ENCODE measurements at places on chromosomes 2 and 18.

- DNase-seq: no peak
Observed at GRCh38 chr2:241833101-241833663, 24.2 kb downstream of the NEU4 start.

- no peak for DNase-seq
Observed at GRCh38 chr18:60838677-60839076, 466.1 kb upstream of the MC4R start.

DNA sequence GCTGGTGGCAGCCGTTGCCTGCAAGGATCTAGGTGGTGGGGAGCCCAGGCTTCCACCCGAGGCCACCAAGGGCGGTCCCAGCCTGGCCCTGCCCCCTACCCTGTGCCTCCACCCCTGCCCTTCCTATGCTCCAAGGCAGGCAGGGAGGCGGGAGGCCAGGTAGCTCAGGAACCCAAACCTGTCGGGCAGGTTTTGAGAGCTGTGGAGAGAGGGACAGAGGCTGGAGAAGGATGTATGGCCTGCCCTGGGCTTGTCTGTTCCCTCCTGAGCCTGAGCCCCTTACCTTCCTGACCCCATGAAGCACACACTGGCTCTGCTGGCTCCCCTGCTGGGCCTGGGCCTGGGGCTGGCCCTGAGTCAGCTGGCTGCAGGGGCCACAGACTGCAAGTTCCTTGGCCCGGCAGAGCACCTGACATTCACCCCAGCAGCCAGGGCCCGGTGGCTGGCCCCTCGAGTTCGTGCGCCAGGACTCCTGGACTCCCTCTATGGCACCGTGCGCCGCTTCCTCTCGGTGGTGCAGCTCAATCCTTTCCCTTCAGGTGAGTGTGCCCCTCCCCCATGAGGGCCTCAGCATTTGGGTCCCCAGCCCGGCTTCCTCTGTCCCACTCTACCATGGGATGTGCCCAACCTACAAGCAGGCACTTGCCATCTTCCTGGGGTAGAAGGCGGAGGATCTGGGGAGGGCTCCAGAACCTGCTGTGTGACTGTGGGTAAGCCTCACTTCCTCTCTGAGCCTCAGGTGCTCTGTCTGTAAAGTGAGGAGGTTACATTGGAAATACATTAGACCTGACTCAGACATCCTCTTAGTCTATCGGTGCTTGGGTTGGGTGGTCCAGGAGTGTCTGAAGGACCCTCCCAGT lies at the start of gene PROM2:
PROM2 (plus strand) TSS at position 159 of the 860 bp plus-strand sequence; CDS start at position 296, 137 bp downstream.
- peak; percentile 27 for DNase-seq

DNA sequence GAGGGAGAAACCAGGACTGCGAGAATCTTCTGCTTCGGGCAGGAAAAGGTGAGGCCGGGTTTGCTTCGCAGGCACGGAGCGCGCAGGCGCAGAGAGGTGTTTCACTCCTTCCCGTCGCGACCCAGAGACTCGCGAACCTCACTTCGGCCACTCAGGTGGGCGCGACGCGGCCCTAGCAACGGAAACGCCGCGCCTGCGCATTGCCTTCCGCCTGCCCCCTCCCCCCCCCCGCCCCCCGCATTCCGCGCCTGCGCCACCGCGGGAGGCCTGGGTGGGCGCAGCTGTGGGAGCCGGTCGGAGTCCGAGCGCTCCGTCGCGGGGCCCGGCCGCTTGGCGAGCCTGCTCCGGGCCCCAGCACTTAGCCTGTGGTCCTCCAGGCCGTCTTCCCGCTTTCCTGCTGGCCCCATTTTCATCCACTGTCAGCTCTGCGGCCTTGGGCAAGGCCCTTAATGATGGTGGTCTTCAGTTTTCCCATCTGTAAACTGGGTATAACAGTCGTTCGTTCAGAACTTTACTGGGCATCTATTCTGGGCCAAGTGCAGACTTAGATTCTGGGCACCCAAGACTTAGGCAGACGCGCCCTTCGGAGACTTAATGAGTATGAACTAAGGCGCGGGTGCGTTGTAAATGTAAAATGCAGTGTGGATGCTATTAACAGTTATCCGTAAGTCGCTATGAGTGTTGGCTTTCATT lies 62.1 kb upstream of the ACKR3 start:
- DNase-seq: no peak

DNA sequence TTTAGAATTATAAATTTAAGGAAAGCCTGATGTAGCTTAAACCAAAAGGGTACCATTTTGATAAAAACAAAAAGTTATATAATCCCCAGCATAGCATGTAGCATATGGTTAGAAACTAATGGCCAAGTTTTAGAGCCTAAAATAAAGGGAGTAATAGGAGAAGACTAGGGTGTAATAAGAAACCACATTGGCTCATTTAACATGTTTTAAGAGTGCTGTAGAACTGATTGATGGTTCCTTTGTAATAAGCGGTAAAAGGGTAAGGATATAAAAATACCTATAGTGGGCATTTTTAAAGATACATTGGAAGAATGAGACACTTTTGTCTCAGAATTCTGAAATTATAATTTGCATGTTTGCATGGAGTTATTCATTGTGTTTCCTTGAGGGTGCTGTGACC lies 1.9 kb downstream of the PSMA8 start:
- DNase-seq: no peak

- DNase-seq: no peak
Observed at GRCh38 chr2:101197814-101198213, 46.6 kb upstream of the TBC1D8 start.

- no peak for DNase-seq
Observed at GRCh38 chr2:219443016-219443696, 8.5 kb downstream of the SPEG start.

DNA sequence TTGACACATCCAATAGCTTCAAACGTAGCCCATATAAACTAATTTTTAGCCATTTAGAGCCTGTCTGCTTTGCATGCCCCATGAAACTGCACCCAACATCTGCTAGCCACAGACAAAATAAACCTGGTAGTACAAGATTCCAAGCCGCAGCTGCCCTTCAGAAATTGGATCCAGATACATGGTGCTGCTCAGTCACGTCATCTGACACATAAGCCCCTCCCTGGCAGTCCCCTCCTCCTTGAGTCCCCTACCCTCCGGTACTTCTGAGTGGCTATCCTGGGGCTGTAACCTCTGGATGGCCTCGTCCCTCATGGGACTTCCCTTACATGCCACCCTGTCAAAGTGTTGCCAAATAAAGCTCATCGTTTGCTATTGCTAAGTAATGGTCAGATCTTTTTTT lies 33.8 kb downstream of the PROC start:
- no peak for DNase-seq

DNA sequence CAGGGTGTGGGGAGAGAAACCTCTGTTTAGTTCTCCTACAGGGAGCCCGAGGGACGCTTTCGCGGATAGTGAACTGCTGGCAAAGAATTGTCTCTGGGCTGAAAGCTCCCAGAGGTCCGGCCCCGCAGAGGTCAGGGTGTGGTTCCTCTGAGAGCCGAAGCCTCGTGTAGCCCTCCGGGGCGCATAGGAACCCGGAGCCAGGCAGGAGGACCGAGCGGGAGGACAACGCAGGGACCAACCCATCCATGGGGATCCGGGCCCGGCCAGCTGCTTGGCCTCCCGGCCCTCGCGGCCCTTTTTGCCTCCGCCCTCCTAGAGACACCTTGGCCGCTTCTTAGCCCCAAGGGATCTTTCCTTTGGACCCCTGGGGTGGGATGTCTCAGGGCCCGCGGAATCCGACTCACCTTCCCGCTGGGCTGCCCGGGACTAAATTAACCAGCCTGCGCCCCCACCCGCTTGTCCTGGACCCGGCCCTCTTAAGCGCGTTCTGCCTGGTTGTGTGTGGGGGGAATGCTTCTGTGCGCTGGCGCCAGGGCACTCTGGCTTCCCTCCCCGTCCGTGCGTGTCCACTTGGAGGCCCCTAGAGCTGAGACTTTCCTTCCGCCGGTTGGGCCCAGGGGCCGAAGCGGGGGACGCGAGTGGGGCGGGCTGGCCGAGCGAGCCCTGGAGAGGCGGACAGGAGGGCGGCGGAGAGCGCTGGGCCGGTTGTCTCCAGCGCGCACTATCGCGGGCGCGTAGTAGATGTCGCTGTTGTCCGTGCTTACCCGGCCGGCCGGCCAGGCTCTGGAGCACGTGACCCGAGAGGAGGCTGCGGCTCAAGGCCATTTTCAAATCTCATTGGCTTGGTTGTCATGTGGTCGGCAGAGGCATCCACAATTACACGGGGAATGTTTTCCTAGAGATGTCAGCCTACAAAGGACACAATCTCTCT lies at the start of gene HOXD10:
HOXD10 (plus strand) TSS at position 896 of the 931 bp plus-strand sequence. CDS start 56 bp downstream, outside the sequence.
- DNase-seq: no peak

DNA sequence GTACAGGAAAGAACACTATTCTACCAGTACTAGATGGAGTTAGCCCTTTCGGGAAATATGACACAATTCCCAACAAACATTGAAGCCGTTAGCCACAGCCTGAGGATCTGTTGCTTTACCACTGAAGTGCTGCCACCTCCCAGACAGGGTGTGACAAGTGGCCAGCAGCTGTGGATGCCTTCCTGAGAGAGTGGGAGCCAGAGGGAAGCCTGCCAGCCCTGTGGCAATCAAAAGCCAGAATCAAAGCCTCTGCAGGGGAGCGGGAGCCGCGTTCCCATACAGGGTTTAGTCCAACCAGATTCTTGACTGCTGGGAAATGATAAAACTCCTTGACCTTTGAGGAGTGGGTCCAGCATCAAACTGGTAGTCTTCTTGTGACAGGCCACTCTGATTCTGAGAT lies 38.0 kb downstream of the SLC4A1AP start:
- no peak for DNase-seq

GRCh38 chr2:8103085-8103708 lies 578.7 kb upstream of the ID2 start:
- no peak for DNase-seq

DNA sequence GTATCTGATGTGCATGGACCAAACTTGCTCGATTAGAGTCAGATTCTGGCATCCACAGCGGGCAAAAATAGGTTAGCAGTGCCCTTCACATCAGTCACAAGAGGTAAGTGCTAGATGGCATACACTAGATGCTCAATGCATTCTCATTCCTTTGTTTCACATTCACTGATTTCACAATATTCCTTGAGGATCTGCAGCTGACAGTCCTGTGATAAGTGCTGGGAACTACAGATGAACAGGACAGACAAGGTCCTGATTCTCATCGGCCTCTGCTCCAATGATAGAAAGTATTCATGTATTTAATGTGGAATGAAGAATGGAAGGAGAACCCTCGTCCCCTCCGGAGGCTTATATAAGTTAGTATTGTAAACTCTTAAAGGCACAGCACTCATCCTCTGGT lies 96.8 kb upstream of the SERPINE2 start:
- DNase-seq: no peak

- no peak for DNase-seq
Observed at GRCh38 chr2:89850481-89850880, 1159.0 kb downstream of the RPIA start.

GRCh38 chr2:68464651-68465050 lies 2.4 kb downstream of the FBXO48 start:
- no peak for DNase-seq

- DNase-seq: no peak
Observed at GRCh38 chr2:20106746-20107145, 55.3 kb upstream of the LAPTM4A start.
